ENCODE measurements at places on chromosomes 7 and 10.

- no peak for DNase-seq
These were observed 14.2 kb upstream of the TMEM254 start for GRCh38 chr10:80064120-80064886.

- DNase-seq, result peak; percentile 18
These were observed 527 bp downstream of the AKR1B1 start for GRCh38 chr7:134458341-134458805.

- no peak for DNase-seq
These were observed 462.8 kb upstream of the ANKRD30A start for GRCh38 chr10:36662571-36662970.

GRCh38 chr7:108488768-108489538 is 32.7 kb upstream of the NRCAM start:
- no peak for DNase-seq

GRCh38 chr7:45711161-45711490 is 137.0 kb downstream of the ADCY1 start:
- no peak for DNase-seq
